ENCODE measurements at places on chromosomes 5 and 9.
A peak's percentile ranks its signal among the peaks of the same experiment; 100 is the strongest.

DNA sequence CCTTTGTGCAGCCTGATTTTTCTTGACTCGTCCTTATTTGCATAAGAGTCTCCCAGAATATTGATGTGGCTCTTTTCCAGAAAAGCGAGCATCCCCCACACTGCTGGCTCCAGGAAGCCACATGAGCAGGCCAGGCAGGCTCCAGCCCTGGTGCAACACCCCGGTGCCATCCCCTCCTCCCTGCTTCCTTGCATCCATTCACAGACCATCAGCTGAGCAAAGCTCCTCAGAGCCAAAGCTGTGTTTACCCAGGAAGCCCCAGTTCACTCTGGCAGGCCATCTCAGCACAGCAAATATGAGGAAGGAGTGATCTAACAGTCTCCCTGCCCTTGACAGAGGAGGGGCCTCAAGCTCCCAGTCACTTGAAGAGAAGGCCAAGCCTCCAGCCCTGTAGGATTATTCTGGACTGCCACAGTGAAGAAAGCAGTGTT lies 34.4 kb downstream of the INSYN2B start:
- DNase-seq = peak; percentile 67

- DNase-seq = no peak
These were observed 81.1 kb downstream of the BOD1 start for GRCh38 chr5:173535166-173535975.

GRCh38 chr9:127384901-127385300 lies 12.1 kb upstream of the SLC2A8 start:
- DNase-seq = no peak

DNA sequence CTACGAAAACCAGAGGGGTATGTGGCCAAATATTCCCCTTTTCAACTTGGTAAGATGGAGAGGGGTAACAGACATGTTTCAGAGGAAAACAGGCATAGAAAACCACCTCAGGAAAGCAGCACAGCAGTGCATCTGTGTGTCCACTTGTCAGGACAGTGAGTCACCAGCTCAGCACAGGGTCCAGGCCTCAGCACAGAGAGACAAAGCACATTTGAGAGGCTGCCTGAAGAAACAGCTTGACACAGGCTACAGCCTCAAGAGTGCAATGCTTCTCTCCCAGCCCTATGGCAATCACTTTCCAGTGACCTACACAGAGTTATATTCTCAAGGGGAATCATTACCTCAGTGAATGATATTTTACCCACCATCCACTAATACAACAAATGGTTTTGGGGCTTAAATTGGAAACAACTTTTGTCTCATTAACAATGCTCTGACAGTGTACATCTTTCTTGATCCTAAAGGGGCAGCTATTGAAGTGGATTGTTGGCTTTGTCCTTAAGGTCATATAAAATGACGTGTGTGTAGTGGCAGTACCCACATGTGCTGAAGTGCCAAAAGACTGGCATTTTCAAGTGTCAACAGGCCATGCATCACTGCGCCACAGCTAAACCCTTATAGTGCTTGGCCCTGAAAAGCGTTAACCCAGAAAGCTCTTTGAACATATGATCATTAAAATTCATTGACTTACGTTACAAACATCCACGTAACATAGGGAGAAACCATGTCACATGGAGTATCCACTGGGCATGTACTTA lies 46.4 kb downstream of the ERMP1 start:
- DNase-seq = peak; percentile 77

DNA sequence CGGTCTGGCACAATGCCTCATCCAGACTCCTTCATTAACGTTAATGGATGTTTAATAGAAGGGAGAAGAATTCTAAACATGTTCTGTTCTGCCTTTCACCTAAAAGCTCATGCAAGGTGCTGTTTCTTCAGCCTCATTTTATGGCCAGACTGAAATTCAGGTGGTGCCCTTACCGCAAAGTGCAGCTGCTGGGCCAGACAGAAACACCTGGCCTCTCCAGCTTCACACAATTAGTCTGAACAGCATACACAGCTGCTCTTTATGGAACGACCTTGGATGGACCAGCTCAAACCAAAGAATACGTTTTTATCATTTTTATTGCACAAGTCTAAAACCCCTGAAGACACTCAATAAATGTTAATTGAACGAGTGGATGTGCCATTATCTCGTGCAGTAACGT lies 4.6 kb downstream of the SNCAIP start:
- DNase-seq = no peak

- no peak for DNase-seq
These were observed 24.4 kb downstream of the NPR3 start for GRCh38 chr5:32735512-32735911.

DNA sequence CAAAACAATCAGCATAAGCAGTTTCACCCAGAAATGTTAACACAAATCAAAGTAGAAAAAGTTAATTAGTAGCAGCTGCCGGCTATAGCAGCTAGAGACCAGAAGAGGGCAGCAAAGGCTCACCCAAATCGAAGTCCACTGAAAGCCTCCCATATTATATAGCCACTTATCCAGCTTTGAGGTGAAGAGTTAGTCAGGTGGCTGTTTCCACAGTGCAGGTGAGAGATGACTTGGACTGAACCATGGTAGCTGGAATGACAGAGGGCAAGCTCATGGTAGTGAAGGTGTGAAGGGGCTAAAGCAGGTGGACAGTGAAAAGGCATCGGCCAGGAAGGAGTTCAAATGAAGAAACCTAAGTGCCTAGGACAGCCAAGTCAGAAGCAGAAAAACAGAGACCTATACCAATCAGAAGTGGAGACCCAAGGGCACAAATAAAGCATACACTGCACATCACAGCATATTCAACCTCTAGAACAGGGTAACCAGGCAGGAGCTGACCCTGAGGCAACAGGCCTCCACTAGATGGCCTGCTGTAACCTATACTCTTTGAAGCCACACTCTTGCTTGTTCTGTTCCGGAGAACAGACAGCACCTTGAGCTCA lies 7.2 kb upstream of the RNF38 start:
- DNase-seq = peak; percentile 68
